ENCODE measurements at places on chromosomes 12 and 14. TPM values are rescaled to one million over a fixed set of nuclear protein-coding genes. Genes with fewer than 3 reads are reported as not detected.
A peak's percentile ranks its signal among the peaks of the same experiment; 100 is the strongest.

GRCh38 chr12:18296201-18296908, 35.0 kb downstream of the PIK3C2G start:
- no peak for DNase-seq

DNA sequence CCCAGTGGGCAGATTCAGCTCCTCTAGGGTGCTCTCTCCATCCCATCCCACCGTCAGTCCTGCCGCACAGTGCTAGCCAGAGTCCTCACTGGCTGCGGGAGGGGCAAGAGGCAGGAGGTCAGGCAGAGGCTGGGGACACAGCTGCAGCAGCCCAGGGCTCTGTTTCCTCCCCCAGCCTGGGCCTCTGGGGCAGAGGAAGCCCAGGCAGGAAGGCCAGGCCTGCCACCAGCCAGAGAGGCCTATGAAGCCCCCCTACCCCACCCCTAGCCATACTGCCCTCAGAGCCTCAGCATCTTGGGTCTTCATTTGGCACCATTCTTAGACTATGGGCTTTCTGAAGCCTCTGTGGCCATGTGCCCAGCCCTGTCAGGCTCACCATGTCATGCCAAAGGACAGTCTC, 3.4 kb downstream of the ACVRL1 start:
- DNase-seq = no peak

DNA sequence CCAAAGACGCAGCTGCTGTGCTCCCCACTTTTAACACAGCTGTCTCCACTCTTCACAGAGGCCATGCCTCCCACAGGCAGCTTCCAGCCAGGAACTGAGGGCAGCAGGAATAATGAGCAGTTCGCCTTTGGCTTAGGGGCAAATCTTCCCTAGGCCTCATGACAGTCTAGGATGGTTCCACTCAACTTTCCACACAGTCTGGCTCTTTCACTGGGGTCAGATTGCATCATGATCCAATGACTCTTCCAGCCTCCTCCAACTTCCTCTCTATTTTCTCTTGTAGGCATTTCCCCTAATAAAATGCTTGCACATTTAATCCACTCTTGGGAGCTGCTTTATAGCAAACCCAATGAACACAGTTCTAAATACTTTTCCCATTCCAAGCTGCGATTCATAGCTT, 271.6 kb upstream of the ATP2B1 start:
- DNase-seq = peak; percentile 45

GRCh38 chr12:103667125-103667524, 80.1 kb downstream of the STAB2 start:
- no peak for DNase-seq

DNA sequence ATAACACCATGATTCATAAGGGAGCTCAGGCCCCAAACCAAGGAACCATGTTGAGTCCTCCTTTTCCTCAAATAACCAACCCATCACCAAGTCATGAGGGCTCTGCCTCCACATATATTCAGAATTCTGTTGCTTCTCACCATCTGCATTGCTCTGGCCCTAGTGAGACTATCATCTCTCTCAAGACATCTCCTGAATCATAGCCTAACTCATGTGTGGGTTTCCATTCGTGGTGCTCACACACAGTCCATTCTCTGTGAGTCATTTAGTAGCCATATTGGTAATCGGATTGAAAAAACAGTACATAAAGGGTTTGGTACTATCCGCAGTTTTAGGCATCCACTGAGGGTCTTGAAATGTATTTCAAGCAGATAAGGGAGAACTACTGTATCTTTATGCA, 5.1 kb upstream of the SLC38A2 start:
- peak; percentile 73 for DNase-seq

DNA sequence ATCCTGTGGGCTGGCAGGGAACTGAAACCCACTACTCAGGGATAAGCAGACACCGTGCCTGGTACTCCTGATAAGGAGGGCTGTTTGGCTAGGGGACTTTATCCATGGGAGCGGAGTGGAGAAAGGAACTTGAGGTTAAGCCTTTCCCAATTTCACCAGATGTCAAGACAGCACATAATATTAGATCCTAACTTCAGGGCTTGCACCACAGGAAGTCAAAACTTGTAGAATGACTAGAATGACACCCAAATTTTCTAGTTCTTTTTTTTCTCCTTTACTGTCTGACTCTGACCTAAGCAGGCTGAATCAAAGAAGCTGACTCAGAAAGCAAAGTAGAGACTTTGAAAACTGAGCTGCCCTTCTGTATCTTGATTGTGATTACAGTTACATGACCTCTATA, 7.1 kb upstream of the CGRRF1 start:
- no peak for DNase-seq

- no peak for DNase-seq
These were observed 875.7 kb upstream of the USP15 start for GRCh38 chr12:61384511-61384910.

- DNase-seq = peak; percentile 31
These were observed 276 bp upstream of the BMAL2 start for GRCh38 chr12:27332407-27332713.

DNA sequence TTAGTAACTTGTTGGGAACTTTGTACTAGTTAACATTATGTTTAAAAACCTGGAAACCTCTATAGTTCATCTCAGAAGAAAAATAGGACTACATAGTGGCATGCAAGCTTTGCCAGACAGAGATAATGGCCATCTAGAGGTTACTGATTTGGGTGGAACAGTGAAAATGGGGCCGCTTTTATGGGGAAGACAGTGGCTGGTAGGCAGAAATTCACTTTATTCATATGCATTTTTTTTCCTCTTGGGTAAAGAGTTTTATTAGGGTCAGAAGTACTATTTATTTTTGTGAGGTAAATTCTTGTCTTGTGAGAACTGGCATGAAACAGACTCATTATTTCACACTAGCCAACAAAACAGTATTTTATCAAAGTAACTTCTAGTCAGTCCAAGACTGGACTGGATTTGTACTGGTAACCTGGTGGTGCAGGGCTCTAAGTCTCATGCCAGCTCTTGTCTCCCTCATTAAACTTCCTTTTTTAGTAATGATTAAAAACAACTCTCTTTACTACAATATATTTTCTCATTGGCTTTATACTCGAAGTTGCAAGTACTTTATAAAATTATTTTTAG, 345.8 kb downstream of the RAD51B start:
- no peak for DNase-seq

GRCh38 chr14:90308561-90308960, 23.2 kb downstream of the NRDE2 start:
- no peak for DNase-seq

- no peak for DNase-seq
These were observed 541.7 kb downstream of the SLC16A7 start for GRCh38 chr12:60137513-60137912.

GRCh38 chr14:58571769-58572472, 65.8 kb upstream of the DACT1 start:
- peak; percentile 66 for DNase-seq

- DNase-seq = peak; percentile 94
These were observed 953 bp upstream of the NXPH4 start for GRCh38 chr12:57215668-57216013.

GRCh38 chr12:24015833-24016160, 66.3 kb upstream of the SOX5 start:
- no peak for DNase-seq

DNA sequence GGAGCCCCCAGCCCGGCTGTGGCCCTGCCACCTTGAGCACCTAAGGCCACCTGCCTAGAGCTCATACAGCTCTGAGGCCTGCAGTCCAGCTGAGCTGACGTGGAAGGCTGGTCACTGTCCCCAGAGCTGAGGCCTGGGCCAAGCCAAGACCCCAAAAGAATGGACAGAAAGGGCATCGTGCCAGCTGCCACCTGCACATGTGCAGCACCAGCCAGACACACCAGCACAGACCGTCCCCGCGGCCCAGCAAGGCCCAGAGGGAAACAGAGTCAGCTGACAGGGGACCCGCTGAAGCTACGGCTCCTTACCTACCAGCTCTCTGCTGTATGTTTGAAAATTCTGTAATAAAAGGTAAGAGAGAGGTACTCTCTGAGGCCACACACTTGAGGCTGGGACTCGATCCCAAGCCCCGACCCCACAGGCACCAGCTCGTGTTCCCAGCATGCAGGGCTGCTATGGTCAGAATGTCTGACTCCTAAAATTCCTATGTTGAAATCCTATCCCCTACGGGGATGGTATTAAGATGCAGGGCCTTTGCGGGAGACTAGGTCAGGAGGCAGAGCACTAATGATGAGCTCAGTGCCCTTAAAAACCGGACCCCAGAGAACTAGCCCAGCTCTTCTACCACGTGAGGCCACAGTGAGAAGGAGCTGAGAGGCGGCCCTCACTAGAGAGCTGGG, 25.4 kb downstream of the BRF1 start:
- DNase-seq = peak; percentile 98

The FOXA1 gene
- 0.36 TPM for total RNA-seq

The KIF5A gene
- total RNA-seq = 0.29 TPM

The TAS2R20 gene
- 5.4 TPM for total RNA-seq

The FBLN5 gene
- 27.7 TPM for total RNA-seq

The NUDT4 gene
- 138 TPM for total RNA-seq

The SFSWAP gene
- total RNA-seq = 30.1 TPM

The ACYP1 gene
- 4.7 TPM for total RNA-seq
